ENCODE measurements at places on chromosomes 7 and 10.

- peaks cover 13% of the 10 kb centered on the region for H3K27me3 ChIP-seq
- no peak overlapping the region for H3K27ac ChIP-seq
- no peaks in the 10 kb centered on the region for H3K36me3 ChIP-seq
- no peak for DNase-seq
Observed at GRCh38 chr10:2856598-2856997, 210.8 kb upstream of the PFKP start.

GRCh38 chr7:46604241-46604661, 683.2 kb upstream of the IGFBP3 start:
- no peaks in the 10 kb centered on the region for H3K36me3 ChIP-seq
- DNase-seq, result no peak
- no peaks in the 10 kb centered on the region for H3K27me3 ChIP-seq

GRCh38 chr7:106827626-106828025, 37.5 kb upstream of the PIK3CG start:
- H3K27me3 ChIP-seq, result no peaks in the 10 kb centered on the region
- DNase-seq, result no peak
- H3K4me1 ChIP-seq, result no peaks in the 10 kb centered on the region
- peaks cover 2% of the 10 kb centered on the region for H3K36me3 ChIP-seq
- no peak overlapping the region for H3K27ac ChIP-seq
- no peak overlapping the region for H3K4me3 ChIP-seq

DNA sequence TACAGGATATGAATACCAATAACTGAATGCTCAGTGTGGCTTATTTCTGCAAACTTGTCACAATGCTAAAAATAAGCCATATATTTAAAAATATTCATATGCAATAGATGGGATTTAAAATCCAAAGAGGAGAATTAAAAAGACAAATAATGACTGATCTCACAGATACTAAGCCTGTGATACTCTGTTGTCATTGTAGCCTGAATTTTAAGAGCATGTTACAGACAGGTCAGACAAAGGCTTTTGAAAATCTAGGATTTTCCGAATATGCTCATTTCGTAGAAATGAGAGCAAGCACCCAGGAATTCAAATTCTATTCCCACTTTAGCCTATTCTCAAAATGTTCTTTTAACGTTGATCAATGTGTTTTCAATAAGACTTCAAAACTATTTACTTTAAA, 269.7 kb downstream of the PCDH15 start:
- H3K4me3 ChIP-seq, result no peak overlapping the region
- no peak overlapping the region for H3K27ac ChIP-seq
- no peaks in the 10 kb centered on the region for H3K36me3 ChIP-seq
- H3K4me1 ChIP-seq, result no peaks in the 10 kb centered on the region

DNA sequence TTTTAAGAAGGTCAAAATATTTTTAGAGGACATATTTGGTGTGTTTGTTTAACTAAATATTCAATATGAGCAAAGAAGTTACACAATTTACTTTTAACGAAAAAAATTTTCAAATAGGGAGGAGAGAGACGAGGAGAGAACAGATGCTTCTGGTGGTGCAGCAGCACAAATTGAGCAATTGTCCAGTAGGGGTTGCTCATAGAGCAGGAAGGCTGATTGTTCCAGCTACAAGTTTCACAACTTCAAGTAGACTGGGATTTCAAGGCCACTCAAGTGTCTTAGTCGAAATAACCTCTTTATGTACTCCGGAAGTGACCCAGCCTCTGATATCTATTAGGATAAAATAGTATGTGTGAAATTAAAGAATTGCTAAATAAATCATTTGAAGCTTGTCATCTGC, 197.9 kb downstream of the HDAC9 start:
- H3K36me3 ChIP-seq, result no peaks in the 10 kb centered on the region
- H3K27ac ChIP-seq, result no peak overlapping the region

- no peak for DNase-seq
- peaks cover 12% of the 10 kb centered on the region for H3K27me3 ChIP-seq
- H3K36me3 ChIP-seq, result no peaks in the 10 kb centered on the region
- H3K4me1 ChIP-seq, result no peaks in the 10 kb centered on the region
Observed at GRCh38 chr7:132115758-132116157, 460.5 kb downstream of the PLXNA4 start.
